Activated T-cell treated with anti-CD3 and anti-CD28 coated beads, Interleukin-2, amount 50 U/mL, for 24 hours (primary cell): ENCODE measurements at places on chromosomes 3 and 15.
A peak's percentile ranks its signal among the peaks of the same experiment; 100 is the strongest.

- no peak for DNase-seq
Observed at GRCh38 chr3:18747383-18747782, 322.2 kb upstream of the SATB1 start.

- peak; percentile 81 for DNase-seq
Observed at GRCh38 chr3:48268381-48268935, 27.6 kb downstream of the ZNF589 start.

GRCh38 chr15:81084716-81085115 lies 49.4 kb upstream of the CFAP161 start:
- DNase-seq = no peak

- no peak for DNase-seq
Observed at GRCh38 chr3:20182206-20182605, 3.8 kb downstream of the SGO1 start.

DNA sequence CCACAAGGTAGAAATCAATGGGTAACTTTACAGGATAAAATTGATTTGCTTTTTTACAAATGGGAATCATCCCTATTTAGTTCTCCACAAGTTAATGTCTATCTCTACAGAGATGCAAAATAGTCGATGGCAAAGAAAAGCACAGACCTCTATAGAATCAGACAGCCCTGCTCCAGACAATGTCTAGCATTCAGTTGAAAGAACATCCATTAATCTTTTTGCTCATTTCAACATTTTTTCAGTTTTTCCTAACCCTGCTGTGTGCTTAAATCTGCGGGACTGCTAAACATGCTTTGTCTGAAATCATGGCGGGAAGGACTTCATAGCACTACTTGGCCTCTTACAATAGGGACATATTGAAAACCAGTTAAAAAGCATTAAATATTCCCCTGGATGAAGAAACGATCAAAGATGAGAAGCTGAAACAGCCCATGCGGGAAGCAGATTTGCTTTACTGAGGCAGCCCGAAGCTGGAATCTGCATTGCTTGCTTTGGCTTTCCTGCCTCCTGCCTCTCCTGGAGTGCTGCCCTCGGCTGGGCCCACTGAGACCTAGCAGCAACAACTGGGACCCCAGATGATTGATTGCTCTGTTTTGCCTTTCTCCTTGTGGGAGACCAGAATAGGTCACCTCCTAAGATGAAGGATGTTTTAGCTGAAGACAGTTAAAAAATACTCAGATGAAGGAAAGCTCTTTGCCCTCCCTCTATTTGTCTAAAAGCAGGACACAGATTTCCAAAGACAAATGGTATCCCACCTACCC lies 38.5 kb upstream of the RASGRP1 start:
- DNase-seq = no peak

DNA sequence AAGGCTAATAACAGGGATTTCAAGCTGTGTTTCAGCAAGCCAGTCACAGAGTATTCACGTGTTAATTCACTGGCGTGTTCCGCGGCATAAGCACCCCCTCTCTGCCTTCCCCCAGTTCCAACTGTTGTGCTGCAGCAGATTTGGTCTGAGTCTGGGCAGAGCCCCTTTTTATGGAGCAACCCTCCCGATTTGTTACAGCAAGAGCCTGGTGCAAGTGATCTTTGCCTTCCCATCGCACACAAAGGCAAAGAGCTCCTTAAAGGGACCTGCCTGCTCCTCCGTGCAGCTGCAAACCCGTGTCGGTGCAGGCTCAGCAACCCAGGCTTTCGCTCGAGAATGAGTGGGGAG lies 170.5 kb downstream of the KCNAB1 start:
- DNase-seq = no peak

DNA sequence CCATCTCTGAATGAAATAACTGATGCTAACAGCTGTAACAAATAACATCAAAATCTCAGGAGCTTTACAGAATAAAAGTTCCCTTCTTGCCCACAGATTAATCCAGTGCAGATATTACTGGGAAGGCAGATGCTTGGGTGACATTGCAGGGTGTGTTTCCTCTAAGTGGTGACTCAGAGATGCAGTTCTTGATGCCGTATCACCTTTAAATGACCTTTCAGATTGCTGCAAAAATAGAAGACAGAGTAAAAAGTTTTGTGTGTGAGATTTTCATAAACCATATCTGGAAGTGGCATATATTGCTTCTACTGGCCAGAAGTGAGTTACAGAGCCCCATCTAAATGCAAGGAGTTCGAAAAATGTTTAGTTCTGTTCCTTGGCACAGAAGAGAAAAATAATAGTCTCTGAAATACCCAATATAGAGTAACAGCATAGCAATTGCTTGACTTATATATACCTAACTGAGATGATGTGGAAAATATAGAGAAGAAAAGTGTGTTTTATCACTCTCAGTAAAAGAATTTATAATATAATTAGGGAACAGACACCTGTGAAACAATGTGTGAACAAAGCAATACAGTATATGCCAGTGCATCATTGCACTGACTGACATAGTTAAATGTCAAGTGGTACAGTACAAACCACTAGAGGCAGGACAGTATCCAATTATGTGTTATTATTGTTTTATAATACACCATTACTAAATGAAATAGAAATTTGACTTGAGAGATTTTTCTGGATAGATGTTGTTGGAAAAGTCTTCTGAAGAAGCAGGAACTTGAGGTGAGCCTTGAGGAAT lies 430.7 kb upstream of the CBLB start:
- no peak for DNase-seq

DNA sequence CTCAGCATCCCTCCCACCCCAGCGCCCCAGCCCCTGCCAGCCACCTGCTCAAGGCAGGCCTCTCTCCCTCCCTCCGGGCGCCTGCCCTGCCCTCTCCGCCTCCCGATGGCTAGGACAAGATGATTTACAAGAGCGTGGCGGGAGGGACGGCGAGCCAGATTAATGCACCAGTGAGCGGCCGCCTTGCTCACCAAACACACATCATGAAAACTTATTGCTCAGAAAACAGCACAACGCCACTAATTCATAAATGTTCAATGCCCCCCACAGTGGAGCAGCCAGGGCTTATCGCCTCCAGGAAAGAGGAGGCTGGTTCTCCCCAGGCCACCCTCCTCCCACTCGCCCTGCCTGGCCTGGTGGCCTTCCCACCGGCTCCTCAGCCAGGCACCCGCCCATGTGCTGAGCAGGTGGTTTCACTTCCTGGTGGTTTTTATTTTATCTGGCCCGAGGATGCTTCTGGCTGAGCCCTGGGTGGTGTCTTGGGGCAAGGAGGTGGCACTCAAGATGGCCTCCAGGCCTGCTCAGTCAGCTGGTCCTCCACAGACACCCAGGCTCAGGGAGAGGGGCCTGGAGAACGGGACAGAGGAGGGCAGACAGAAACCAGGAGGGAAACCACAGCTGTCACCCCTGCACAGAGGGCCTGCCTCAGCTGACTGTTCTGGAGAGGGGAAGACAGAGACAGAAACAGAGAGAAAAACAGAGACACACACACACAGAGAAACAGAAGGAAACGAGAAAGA lies 284.9 kb downstream of the UACA start:
- DNase-seq = peak; percentile 57

DNA sequence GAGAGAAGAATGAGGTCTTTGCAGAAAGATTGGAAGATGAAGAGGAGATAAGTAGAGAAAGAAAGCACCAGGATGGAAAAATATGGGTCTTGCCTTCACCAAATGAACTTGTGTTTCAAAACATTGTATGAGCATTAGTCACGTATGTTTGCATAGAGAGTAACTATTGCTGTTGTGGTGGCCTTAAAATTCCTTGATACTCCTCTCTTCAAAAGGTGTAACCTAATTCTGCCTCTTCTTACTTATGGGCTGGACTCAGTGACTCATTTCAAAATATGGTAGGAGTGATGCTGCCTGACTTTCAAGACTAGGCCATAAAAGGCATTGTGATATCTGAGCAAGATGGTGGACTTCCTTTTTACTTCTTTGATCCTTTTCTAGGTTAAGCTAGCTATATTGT lies 228.7 kb upstream of the ZNF385D start:
- no peak for DNase-seq

- no peak for DNase-seq
Observed at GRCh38 chr15:85443046-85443445, 62.6 kb downstream of the AKAP13 start.

DNA sequence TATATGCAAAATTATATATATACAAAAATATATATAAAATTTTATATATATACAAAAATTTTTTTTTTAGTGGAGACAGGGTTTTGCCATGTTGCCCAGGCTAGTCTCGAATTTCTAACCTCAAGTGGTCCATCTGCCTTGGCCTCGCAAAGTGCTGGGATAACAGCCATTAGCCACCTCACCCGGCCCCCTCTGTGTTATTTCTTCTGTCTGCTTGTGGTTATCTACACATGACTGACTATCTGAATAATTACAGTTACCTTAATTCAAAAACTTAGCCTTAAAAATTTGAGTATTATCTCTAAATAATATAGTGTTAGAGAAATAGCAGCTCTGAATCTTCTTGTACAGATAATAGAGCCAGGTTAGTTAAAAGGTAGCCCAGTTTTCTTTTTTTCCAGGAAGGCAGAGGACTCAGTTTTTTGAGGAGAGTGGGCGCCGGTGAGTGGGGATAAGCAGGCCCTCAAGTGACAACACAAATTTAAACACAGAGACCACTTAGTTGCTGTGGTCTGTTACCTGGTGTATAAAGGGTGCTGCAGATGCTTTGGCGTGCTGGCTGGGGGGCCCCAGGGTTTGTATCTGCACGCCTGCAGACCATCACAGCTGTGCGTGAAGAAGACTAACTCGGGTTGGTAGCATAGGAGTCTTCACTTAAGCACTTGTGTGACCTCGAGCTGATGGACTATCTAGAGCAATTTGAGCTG lies 83.7 kb downstream of the TRAK1 start:
- DNase-seq = no peak

DNA sequence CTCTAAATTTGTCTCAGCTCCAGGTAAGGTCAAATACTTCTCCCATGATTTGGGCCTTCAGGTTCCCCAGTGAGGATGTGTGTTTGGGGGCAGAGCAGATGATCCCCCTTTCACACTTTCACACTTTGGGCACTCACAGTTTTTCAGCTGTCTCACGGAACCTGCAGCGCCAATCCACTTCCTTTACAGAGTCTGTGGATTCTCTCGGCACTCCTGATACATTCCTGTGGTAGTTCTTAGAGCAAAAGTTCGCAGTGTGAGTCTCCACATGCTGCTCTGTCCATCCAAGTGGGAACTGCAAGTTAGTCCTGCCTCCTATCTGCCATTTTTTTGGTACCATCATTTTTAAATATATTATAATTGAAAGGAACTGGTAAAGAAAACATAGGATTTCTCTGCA lies 20.2 kb upstream of the CPOX start:
- no peak for DNase-seq

DNA sequence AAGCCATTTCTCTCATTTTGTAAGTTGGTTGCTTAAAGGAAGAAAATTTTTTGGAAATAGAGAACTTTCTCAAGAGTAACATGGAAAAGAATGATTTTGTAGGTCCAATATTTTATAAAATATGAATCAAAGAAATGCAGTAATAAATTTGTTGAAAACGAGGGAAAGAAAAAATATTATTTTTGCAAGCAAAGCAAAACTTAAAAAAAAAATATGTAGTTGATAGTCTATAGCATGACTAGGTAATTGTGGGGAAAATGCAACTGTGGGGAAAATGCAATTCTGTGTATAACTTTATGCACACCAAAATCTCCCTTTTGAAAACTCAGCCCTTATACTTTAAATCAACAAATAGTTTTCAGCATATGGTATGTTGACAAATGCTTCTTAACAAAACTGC lies 604.0 kb upstream of the AGTR1 start:
- no peak for DNase-seq

DNA sequence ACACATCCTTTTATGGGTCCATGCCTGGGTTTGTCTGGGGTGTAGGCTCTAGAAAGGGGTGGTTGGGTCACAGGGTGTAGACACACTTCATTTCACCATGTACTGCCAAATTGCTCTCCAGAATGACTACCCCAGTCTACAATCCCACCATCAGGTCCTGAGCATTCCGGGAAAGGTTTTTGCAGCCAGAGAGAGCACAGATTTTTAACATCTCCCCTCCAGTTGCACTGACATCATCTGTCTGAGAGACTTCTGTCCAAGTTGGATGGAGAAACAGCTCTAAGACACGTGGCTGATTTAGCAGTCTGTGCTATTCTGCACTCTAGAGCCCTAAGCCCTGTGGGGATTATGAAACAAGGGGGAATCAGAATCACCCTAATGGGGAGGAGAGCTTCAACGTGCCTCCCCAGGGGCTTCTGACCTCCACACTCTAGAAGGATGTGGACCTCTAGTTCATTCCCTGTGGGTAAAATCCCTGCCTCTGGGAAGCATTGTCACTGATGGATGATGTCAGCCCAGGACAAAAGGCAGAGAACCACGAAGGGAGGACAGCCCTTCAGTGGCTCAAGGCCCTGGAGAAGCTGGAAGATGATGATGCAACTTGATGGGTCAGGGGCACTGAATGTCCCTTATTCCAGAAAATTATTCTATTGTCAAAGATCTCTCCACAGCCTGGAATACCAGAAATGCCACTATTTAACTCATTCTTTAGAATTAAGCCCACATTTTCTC lies 71.5 kb downstream of the CD200R1L start:
- no peak for DNase-seq

DNA sequence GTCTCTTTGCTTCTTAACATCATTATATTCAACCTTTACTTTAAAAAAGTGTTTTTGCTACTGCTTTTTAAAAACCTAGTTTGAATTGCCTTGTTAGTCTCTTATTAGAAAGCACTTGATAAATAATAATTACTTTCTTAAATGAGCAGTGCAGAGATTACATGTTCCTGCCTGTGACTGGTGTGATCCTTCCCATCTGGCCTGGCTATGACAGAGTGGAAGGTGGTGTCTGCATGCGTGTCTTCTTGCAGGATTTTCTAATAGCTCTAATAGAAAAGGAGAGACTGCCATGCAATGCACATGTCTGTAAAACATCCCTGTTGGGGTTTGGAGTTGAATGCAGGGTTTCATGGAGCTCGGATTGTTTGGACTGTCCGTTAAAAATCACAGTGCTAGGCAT lies 425.8 kb upstream of the TPM1 start:
- DNase-seq = no peak

DNA sequence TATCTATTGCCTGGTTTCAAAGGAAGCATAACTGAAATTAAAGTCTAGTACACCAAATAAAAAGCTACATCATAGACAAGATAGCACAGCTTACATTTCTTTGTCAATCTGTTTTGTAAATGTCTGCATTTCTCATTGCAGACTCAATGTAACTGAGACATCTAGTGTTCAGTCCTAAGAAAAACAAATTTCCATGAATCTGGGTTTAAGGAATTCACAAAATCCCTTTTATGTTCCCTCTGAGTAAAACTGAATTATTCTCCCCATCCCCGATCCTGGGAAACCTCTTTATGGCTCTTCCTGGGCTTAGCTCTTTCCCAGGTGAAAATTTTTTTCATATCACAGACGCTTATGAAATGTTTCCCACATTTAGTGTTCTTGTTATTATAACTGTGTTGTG lies 21.6 kb upstream of the RASA2 start:
- DNase-seq = no peak
